ENCODE measurements at places on chromosomes 16 and 17. TPM values are rescaled to one million over a fixed set of nuclear protein-coding genes. Genes with fewer than 3 reads are reported as not detected.

Gene CES5A
- not detected for polyA plus RNA-seq

Gene CBLN1
- not detected for polyA plus RNA-seq

Gene CA5A
- not detected for polyA plus RNA-seq

Gene MAPT
- polyA plus RNA-seq: 0.27 TPM

Gene UMOD
- polyA plus RNA-seq: not detected

Gene TNFRSF17
- not detected for polyA plus RNA-seq

Gene NOD2
- not detected for polyA plus RNA-seq

Gene OR1A1
- polyA plus RNA-seq: not detected

Gene IGF2BP1
- 9.9 TPM for polyA plus RNA-seq

Gene SNAI3
- 0.04 TPM for polyA plus RNA-seq

Gene MYL11
- not detected for polyA plus RNA-seq

Gene SLC47A1
- not detected for polyA plus RNA-seq

GRCh38 chr17:58270476-58271215, 10.1 kb downstream of the MPO start:
- DNase-seq: no peak

GRCh38 chr17:10447026-10447931, 22.1 kb downstream of the MYH4 start:
- DNase-seq: no peak

GRCh38 chr17:27596566-27597187, 34.3 kb upstream of the LGALS9 start:
- no peak for DNase-seq

GRCh38 chr16:9437115-9437514, 345.7 kb downstream of the HAPSTR1 start:
- DNase-seq: no peak

GRCh38 chr16:80743772-80744171, 60.6 kb downstream of the CDYL2 start:
- no peak for DNase-seq

- no peak for DNase-seq
Observed at GRCh38 chr17:78307887-78308638, 51.8 kb downstream of the SOCS3 start.

GRCh38 chr16:81637336-81638235, 141.5 kb upstream of the PLCG2 start:
- no peak for DNase-seq

DNA sequence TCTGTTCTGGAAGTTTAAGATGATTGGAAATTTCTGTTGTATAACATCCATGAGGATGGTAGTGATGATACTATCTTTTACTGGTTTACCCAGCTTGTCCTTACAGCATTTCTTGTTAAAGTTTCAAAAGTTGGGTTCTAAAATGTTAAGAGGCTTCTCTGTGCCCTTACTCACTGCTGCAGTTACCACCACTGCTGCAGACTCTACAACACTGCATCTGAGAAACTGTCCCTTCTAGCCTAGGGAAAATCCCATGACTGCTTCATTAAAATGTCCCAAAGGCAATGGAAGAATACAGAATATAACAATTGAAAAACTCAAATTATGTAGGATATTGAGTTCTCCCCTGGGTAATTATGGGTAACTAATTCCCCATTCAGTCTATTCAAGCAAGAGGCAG, 3.8 kb upstream of the NSRP1 start:
- DNase-seq: no peak

DNA sequence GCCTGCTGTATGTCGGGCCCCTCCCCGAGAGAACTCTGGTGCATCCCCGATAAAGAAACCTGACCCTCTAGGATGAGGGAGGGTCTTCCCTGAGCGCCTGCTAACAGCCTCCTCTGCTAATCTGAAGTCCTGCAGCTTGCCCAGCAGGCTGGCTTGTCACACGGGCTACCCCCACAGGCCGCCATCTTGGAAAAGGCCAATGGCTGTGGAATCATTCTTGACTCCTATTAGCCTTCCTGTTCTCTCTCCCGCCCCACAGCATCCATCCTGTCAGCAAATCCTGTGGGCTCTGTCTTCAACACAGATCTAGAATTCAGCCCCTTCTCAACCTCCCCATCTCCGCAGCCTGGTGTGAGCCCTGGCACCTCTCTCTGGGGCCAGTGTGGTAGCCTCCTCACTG, 12.0 kb downstream of the IL4R start:
- DNase-seq: no peak

DNA sequence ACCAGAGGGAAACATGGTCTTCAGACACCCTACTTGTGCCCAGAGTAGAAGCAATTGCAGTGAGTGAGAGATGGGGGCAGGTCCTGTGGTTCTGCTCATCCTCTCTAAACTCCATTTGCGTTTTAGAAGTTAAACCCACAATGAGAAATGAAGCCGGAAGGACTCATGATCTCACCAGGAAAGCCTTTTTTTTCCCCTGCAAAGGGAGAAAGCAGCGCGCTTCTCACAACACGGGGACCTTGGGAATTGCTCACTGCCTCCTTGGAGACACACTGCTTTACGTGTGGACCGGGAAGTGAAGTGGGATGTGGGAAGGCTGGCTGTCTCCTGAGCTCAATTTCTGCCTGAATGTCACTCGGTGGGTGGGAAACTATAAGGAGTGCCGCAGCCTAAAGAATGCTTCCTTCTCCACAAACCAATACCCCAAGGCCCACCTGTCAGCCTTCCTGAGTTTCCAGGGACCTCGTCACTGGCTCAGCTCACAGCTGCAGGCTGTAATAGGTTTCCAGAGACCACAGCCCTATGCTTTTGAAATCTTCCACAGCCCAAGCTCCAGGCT, 365.4 kb downstream of the XYLT1 start:
- no peak for DNase-seq

DNA sequence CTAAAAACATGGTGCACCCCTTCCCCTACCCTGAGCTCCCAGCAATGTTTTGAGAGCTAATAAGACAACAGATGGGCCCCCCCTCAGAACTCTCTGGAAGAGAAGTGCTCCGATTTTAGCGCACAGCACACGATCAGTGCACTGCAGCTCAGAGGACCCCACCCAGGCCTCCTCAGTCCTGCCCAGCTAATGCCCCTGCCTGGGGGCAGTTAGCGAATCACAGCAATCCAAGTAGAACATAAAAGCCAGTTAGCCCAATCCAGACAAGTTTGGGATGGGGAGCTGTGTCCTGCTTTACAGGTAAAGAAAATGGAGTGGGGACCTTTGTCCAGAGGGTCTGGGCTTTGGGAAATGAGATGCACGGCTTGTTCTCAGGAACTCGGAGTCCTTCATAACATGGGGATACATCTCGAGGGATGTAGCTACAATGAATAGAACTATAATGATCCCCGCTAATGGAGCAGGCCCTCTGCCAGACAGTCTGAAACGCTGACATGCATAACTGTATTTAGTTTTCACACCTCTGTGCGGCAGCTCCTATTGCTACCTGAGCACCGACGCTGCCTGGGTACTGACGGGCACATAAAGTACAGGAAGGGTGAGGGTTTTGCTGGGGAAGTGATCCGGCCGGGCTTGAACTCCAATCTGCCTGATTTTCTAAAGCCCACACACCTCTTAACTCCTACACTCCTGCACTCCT, 29.7 kb upstream of the CDC42EP4 start:
- no peak for DNase-seq

GRCh38 chr17:1621273-1621954, 7.2 kb downstream of the SLC43A2 start:
- no peak for DNase-seq

DNA sequence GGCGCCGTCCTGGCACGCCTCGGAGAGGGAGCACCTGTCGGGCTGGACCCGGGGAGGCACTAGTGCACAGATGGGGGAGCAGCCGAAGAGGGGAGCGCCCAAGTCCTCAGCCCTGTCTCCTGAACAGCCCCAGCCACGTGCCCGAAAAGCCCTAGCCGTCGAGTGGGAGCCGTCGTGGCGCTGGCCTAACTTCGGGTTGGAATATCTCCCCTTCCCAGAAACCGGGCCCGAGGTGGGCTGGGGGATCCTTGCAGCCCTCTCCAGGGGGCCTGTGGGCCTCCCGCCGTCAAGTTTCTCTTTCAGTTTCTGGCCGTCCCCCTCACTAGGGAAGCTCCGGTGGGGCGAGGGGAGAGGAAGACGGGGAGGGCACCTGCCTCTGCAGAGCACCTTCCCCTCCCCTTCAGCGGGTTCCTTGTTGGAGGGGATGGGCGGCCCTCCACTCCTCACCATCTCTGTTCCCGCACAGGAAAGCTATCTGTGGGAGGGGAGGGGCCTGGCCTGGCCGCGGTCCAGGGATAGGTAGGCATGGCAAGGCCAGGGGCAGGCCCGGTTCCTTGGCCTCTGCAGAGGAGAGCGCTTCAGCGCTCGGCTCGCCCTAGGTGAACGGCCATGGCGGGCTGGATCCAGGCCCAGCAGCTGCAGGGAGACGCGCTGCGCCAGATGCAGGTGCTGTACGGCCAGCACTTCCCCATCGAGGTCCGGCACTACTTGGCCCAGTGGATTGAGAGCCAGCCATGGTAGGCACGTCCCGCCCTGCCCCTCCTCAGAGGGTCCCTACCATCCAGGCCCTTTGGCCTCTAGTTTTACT, 709 bp downstream of the STAT5A start:
- no peak for DNase-seq

DNA sequence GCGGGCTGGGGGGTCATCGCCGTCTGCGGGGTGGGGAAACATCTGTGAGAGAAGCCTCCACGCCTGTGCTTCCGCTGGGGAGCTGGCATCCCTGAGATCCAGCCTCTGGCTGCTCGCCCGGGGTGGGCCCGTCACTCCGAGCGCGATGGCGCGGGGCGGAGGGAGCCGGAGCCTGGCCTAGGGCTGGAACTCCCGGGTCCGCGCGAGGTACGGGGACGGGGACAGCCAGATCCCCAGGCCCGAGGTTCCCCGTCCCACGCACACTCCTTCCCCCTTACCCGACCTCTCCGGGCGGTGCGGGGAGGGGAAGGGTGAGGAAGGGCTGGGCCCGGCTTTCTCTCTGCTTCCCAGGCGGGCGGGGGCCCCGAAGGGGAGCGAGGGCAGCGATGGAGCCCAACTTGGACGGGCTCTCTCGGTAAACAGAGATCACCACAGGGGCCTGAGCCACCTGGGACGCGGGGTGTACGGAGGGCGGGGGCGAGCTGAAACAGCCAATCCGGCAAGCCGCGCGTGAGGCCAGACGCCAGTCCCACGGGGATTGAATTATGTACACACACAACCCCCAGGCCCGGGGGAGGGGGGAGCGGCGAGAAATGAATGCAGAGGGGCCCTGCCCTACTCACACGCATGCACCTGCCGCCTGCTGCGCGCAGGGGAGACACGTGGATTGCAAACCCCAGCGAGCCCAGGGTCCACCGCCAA, at the start of gene SLC16A11:
TSS of gene SLC16A11 (minus strand) at position 596 of the 702 bp plus-strand sequence. CDS start at position 17, 579 bp downstream.
- DNase-seq: no peak

DNA sequence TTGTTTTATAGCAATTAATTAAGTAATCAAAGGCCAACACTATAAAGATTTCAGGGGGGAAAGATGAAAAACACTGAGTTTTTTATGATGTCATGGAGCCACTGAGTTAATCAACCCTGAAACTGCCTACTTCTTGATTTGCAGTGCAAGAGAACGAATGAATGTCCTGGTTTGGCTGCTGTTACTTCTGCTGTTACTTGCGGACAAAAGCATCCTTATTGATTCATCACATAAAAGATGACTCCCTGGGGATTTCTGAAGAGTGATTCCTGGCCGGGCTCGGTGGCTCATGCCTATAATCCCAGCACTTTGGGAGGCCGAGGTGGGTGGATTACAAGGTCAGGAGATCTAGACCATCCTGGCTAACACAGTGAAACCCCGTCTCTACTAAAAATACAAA, 10.9 kb upstream of the SPNS3 start:
- no peak for DNase-seq

- no peak for DNase-seq
Observed at GRCh38 chr17:31824766-31825360, 34.2 kb downstream of the COPRS start.

- no peak for DNase-seq
Observed at GRCh38 chr16:85982563-85982939, 83.6 kb downstream of the IRF8 start.

DNA sequence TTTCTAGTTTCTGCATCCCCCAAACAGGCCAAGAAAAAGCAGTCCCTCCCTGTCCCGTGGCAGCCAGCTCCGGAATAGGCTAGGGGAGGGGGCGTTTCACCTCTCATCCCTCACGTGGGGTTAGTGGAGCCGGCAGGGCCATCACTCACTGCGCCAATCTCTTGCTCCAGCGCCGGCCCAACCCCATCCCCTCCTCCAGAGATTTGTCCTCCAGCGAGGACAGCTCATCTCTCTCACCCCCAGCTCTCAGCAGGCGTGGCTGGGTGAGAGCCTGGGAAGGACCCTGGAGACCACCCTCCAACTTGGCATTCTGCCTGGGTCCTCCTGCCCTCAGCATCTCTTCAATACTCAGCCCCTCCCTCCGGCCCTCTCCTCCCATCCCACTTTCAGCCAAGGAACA, 74.1 kb downstream of the TMEM132E start:
- DNase-seq: no peak

GRCh38 chr17:74186498-74186897, 17.0 kb upstream of the RPL38 start:
- no peak for DNase-seq

GRCh38 chr17:79657861-79658810, 47.3 kb upstream of the RBFOX3 start:
- no peak for DNase-seq

DNA sequence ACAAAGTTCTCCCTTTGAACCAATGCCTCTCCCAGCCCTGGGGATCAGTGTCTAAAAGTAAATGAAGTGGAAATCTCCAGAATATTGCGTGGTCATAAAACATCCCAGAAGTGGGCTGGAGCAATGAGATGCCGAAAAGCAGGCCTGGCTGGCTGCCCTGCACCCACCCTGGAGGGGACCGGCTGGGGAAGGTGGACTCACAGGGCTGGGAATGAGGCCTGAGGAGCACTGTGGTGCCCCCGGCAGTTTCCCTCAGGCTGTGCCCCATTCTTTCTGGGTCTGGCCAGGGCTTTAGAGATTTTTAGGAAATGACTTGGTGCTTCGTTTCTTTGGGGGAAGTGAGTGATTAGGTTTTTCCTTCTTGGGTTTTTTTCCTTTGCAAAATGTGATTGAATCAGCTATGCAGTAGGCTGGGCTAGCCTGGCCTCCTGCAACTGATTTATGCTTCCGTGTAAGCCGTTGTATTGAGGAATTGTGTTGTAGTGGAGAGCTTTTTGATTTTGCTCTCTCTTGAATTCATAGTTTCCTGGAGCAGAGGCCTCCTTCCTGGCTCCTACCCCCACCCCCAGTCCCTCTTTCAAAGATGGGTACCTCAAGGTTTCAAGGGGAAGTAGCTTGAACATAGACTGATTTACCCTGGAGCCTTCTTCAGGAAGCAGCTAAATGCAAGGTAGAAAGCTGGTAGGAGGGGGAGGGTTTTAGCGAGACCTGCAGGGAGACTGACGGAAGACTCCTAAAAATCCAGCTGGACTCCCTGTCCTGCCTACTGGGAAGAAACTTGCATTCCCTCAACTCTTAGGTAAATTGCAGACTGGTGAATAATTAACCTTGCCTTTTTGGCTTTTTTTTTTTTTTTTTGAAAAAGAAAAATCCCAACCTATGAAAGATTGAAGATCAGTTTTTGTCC, 170.2 kb downstream of the RAB11FIP4 start:
- no peak for DNase-seq

DNA sequence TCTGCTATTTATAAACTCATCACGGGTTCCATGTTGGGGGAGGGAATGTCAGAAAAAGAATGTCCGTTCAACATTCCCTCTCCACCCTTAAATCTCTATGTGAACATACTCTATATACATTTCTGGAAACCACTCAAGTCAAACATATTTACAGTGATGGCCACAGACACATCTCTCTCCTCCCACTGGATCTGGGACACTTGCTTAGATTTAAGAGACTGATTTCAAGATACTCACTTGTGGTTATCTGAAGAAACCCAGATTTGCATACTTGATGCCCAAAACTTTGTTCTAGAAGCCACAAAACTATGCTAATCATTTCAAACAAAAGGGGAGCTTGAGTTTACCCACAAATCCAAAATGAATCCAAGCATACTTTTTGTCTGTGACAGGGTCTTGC, 182.9 kb upstream of the SOX9 start:
- DNase-seq: no peak

Data from AG04450 (cell line).